Fibroblast of skin of left biceps (primary cell): ENCODE measurements at places on chromosomes 16 and 17.
A peak's percentile ranks its signal among the peaks of the same experiment; 100 is the strongest.

GRCh38 chr16:22007159-22007508 lies 777 bp upstream of the MOSMO start:
- DNase-seq: no peak

- no peak for DNase-seq
Measured at GRCh38 chr16:14202697-14203096, 131.6 kb downstream of the MRTFB start.

- DNase-seq: peak; percentile 7
Measured at GRCh38 chr17:21239680-21240368, 13.4 kb downstream of the NATD1 start.

DNA sequence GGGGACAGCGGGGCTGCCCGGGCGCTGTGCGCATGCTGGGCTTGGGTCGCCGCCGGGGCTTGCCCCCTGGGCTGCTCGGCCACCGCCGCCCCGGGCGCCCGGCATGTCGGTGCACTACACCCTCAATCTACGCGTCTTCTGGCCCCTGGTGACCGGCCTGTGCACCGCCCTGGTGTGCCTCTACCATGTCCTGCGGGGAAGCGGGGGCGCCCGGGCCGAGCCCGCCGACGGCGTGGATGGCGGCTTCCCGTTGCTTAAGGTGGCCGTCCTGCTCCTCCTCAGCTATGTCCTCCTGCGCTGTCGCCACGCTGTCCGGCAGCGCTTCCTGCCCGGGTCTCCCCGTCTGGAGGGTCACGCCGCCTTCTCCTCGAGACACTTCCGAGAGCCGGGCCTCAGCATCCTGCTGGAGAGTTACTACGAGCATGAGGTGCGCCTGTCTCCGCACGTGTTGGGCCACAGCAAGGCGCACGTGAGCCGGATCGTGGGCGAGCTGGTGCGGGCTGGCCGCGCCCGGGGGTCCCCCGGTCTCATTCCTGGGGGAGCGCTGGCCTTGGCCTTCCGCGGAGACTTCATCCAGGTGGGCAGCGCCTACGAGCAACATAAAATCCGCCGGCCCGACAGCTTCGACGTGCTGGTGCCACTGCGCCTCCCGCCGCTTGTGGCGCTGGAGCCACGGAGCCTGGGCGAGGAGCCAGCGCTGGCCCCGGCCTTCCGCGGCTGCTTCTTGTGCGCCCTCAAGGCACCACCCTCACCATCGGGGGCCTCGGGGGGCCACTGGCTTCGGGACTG lies 789 bp downstream of the ITPRIPL2 start:
- DNase-seq: no peak

- peak; percentile 20 for DNase-seq
Measured at GRCh38 chr17:78151514-78152008, 5.4 kb downstream of the C17orf99 start.

DNA sequence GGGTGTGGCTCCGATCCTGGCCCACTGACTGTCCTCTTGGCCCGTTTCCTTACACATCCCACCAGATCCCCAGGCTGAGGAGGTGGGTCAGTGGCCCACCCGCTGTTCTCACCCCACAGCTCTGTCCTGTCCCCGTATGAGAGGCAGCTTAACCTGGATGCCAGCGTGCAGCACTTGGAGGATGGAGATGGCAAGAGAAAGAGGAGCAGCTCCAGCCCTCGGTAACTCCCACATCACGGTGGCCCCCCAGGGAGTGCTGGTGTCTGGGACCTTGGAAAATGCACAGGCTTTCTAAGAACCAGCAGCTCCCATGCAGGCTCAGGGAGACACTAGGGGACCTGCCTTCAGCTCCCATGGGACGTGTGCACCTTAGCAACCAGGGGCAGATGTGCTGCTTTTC lies 4.2 kb upstream of the LLGL2 start:
- no peak for DNase-seq

DNA sequence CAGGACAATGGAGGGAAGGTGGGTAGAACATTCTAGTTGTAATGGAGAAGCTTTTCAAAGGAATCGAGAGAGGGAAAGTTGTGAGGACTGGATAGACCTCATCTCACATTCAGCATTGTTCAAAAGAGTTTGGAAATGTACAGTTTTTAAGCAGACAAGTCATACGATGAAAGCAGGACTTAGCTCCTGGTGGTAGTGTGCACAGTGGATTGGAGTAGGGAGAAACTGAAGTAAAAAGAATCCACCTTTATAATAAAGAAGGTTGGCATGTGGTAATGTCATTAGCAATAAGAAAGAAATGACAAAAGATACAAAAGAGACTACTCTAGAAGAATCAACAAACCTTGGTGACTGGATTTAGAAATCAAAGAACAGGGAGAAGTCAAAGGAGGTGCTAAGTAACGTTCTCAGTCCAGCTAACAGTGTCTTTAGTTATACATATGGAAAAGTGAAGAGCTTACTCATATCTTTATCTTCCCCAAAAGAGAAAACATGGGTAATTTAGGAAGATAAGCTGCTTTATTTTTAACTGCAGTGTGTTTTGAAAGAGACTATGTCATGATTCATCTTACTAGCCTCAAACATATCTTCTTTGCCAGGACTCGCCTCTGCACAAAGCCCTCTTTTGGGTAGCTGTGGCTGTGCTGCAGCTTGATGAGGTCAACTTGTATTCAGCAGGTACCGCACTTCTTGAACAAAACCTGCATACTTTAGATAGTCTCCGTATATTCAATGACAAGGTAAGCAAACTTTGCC lies 18.7 kb upstream of the EVI2A start:
- peak; percentile 49 for DNase-seq

GRCh38 chr16:30949650-30950515 lies 1.0 kb downstream of the ORAI3 start:
- DNase-seq: no peak

- no peak for DNase-seq
Measured at GRCh38 chr17:50565402-50566350, 5.2 kb downstream of the CACNA1G start.

GRCh38 chr16:77288222-77288621 lies 89.0 kb downstream of the SYCE1L start:
- DNase-seq: peak; percentile 63

DNA sequence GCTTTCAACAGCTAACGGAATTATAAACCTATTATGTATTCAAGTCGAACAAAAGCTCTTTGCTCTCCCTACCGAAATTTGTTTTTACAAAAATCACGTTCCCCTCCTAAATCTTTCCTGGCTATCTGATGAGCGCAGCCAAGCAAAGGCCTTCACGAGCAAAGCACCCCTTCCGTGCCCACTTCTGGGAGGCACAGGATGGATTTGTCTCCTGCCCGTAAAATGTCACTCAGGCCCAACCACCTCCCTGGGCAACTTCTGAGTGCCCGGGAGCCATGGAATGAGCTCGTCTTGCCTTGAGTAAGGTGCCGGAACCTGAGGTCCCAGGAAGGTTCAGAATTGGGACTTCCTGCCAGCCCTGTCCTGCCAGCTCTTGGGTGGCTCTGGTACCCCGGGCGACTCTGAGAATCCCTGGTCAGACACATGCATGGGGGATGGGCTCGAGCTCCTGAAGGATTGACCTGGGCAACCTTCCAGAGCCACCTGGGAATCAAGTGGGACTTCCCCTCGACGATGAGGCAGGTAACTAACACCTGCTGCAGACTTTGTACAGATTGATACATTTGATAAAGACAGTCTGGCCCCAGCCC lies 19.8 kb downstream of the SLC7A5 start:
- no peak for DNase-seq

DNA sequence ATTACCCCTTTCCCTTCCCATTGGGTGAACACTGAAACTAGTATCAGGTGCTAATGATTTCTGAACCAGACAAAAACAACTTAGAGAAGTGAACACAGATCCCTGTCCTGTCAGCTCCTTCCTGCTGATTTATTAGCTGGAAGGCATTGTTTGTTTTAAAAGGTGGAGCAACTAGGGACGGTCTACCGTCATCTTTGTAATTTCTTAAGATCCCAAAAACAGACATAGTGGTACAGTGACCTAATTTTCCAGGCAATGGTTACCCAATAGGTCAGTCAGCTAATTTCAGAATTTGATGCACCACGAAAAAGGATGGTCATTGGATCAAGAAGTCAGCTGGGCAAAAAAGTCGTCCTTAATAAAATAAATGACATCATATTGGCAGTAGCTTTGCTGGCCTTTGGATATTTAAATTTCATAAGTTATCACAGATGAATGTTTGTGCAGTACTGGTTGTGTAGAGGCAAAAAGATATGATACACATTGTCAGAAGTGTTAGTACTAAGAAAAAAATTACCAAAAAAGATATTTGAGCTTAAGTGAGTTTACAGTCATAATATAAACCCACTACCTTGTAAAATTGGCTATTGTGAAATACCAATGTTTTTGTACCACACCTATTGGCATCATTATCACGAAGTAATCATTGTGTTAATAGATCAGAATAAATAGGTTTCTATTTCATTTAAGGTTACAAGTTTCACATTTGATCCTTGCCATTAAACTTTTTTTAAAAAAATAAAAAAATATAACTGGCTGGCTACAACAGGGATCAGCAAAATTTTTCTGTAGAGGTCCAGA lies 27.2 kb upstream of the KCNJ16 start:
- no peak for DNase-seq

- DNase-seq: no peak
Measured at GRCh38 chr17:7002288-7003047, 6.6 kb downstream of the ALOX12 start.

DNA sequence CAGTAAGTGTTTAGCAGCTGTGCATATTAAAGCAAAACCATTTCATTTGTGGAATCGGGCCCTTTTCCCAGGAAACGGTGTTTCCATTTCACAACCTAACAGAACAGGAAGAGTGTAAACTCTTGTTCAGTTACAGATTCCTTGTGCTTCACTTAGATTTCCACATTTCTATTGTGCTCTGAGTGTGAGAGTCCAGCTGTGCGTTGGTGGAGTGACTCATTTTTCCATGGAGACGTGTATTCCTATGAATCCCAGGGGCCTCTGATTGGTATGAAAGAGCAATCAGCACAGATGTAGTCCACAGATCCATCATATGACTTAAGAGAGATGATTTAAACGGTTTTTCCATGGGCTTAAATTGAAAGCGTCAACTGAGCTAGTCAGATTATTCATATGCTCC lies 13.3 kb upstream of the CAVIN1 start:
- peak; percentile 98 for DNase-seq

GRCh38 chr16:14458576-14458975 lies 171.5 kb downstream of the PARN start:
- DNase-seq: no peak

DNA sequence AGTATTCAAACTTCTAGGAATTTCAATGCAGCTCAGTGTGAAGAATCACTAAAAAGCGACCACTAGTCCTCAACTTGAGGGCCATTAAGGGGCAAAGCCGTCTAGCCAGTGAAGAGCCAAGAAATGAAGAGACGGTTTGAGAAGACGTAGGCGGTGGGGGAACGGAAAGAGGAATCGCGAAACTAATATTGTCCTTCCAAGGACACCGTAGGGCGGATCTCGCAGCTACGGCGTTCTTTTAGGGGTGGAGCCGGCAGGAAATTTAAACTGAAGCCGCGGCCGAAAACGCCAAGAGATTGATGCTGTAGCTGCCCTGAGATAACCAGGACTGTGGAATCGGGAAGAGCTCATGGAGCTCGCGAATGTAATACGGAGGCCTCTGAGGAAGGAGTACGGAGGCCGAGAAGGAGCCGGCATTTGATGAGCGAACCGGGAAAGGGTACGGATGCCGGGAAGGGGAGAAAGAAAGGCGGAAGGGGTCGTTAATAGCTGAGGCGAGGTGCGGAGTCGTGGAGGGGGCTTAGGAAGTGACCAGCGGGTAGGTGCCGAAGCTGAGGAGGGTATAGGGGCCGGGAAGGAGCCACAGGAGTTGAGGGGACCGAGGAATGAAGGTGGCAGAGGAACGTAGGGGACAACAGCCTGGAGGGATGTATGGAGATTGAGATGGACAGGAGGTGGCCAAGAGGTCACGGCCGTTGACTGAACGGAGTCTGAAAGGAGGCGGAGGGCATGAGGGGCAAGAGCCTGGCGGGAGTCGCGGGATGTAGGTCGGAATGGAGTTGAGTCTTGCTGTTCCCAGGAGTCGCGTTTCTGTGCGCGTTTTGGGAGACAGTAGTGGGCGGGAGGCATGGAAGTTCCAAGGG lies at the start of gene DBF4B:
DBF4B (plus strand) TSS at position 265 of the 863 bp plus-strand sequence; CDS start at position 421, 156 bp downstream.
- peak; percentile 88 for DNase-seq

GRCh38 chr16:86959091-86959651 lies 358.0 kb downstream of the C16orf95 start:
- peak; percentile 23 for DNase-seq

GRCh38 chr17:81112450-81112849 lies 52.9 kb upstream of the PVALEF start:
- no peak for DNase-seq

DNA sequence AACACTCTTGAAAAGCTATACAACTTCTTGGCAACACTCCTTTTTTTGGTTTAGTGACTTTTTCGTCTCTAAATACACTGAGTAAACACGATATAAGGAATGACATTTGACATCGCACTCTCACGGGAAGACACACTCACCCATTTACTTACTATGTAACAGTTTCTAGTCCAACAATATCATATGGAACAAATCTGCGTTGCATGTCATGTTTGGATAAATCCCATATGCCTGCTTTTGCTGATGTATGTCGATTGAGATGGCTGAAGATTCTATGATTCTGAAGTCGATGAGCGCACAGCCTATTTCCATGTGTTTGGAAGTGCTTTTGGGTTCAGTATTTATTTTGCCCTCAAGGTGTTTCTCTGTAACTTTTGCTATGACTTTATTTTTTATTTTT lies 18.2 kb downstream of the ITGAE start:
- no peak for DNase-seq

DNA sequence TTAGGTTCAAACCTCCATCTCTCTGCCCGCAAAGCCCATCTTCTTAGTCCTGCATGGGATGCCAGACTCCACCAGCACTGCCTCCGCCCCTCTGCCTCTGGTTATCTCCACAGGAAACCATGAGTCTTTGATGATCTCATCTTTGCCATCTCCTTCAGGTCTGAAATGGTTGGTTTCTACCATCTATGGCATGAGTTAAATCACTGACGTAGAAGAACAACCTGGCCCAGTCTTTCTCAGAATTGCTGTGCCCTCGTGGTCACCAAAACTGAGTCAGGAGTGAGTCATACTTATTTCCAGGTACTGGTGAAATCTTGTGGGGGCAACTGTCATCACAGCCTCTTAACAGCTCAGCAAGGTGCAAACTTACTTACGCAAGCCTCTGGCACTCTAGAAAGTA lies 468.7 kb upstream of the C16orf82 start:
- DNase-seq: no peak

- DNase-seq: no peak
Measured at GRCh38 chr17:15323131-15323530, 18.3 kb downstream of the TEKT3 start.

- no peak for DNase-seq
Measured at GRCh38 chr17:49031965-49032928, 35.1 kb downstream of the IGF2BP1 start.

DNA sequence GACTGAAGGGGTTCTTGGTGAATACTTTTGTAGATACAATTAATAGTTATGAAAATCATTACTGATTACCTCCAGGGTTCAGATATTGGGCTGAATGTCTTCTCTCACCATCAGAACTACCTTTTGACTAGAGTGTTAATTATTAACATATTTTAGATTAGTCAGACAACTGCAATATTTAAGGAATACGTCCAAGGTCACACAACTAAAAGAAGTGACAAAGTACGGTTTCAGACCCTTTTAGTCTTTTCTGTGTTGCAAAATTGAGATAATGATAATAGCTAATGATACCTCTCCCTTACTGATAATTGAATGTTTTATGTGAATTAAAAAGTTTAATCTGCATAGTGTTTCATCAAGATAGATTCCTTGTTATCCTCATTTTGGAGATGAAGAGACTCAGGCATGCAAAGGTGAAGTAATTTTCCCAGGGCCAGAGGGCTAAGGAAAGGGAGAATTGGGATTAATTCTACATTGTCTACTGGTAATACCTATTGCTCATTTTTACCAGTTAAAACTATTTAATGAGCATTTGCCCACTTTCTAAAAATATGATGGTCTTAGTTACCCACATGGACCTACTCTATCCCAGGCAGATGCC lies 107.3 kb downstream of the WWOX start:
- no peak for DNase-seq

- DNase-seq: no peak
Measured at GRCh38 chr17:3418222-3418621, 7.1 kb downstream of the OR3A3 start.
